Foreskin keratinocyte (primary cell): ENCODE measurements at places on chromosomes 2 and 18. TPM values are rescaled to one million over a fixed set of nuclear protein-coding genes. Genes with fewer than 3 reads are reported as not detected.

IWS1 gene
- polyA plus RNA-seq, result 29.8 and 30.6 TPM in 2 replicates

AMER3 gene
- polyA plus RNA-seq, result not detected in 2 replicates

SERPINB13 gene
- 2.0 and 2.7 TPM in 2 replicates for polyA plus RNA-seq

RAPH1 gene
- 1.5 and 1.9 TPM in 2 replicates for polyA plus RNA-seq

ASB18 gene
- not detected in 2 replicates for polyA plus RNA-seq

C2orf81 gene
- polyA plus RNA-seq, result 1.9 and 3.2 TPM in 2 replicates

CAD gene
- 47.9 and 53.6 TPM in 2 replicates for polyA plus RNA-seq

SPP2 gene
- polyA plus RNA-seq, result not detected in 2 replicates

SDC1 gene
- polyA plus RNA-seq, result 824 and 890 TPM in 2 replicates
